D721Med (cell line): ENCODE measurements at places on chromosomes 5 and 9.

DNA sequence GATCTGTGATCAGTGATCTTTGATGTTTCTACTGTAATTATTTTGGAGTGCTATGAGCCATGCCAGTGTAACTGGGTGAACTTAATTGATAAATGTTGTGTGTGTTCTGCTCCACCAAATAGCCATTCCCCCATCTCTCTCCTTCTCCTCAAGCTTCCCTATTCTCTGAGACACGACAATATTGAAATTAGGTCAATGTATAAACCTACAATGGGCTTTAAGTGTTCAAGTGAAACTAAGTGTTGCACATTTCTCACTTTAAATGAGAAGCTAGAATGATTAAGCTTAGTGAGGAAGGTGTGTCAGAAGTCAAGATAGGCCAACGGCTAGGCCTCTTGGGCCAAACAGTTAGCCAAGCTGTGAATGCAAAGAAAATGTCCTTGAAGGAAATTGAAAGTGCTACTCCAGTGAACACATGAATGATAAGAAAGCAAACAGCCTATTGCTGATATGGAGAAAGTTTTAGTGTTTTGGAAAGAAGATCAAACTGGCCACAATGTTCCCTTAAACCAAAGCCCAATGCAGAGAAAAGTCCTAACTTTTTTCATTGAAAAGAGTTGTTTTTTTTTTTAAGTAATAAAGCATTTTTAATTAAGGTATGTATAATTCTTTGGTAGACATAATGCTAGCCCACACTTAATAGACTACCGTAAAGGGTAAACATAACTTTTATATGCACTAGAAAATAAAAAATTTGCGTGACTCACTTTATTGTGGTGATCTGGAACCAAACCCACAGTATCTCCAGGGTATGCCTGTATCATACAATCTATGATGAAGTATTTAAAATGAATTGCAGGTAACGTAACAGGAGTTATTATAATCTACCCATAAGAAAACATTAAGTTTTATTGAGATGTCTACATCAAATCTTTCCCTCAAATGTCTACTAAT, 42.5 kb upstream of the ALDH1A1 start:
- no peak for DNase-seq

GRCh38 chr9:806285-807156, 35.0 kb upstream of the DMRT1 start:
- DNase-seq, result no peak

DNA sequence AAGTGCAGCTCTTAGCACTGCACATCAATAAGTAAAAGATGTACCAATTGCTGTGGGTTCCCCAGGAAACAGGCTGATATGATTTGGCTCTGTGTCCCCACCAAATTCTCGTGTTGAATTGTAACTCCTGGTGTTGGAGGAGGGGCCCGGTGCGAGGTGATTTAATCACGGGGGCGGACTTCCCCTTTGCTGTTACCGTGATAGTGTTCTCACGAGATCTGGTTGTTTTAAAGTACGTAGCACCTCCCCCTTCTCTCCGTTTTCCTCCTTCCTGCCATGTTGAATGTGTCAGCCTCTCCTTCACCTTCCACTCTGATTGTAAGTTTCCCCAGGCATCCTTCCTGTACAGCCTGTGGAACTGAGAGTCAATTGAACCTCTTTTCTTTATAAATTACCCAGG, 93.2 kb upstream of the ACTBL2 start:
- DNase-seq, result no peak

GRCh38 chr5:6774721-6775204, 61.5 kb downstream of the TENT4A start:
- DNase-seq, result no peak

DNA sequence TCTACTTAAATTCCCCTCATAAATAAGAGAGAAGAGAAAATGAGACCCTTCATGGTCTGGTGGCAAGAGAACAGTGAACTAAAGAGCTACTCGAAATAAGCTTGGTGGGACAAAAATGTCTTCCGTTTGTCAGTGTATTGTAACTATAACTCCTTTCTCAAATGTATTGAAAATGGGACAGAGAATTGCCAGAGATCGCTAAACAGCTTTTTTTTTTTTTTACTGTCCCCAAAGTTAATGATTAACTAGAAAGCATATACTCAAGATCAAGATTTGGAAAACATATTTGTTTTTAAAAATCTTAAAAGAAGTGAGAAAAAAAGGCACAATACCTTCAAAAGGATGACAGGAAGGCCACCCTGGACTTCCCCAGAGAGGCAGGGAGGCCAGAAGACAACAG, 206.4 kb upstream of the CTNND2 start:
- DNase-seq, result no peak

DNA sequence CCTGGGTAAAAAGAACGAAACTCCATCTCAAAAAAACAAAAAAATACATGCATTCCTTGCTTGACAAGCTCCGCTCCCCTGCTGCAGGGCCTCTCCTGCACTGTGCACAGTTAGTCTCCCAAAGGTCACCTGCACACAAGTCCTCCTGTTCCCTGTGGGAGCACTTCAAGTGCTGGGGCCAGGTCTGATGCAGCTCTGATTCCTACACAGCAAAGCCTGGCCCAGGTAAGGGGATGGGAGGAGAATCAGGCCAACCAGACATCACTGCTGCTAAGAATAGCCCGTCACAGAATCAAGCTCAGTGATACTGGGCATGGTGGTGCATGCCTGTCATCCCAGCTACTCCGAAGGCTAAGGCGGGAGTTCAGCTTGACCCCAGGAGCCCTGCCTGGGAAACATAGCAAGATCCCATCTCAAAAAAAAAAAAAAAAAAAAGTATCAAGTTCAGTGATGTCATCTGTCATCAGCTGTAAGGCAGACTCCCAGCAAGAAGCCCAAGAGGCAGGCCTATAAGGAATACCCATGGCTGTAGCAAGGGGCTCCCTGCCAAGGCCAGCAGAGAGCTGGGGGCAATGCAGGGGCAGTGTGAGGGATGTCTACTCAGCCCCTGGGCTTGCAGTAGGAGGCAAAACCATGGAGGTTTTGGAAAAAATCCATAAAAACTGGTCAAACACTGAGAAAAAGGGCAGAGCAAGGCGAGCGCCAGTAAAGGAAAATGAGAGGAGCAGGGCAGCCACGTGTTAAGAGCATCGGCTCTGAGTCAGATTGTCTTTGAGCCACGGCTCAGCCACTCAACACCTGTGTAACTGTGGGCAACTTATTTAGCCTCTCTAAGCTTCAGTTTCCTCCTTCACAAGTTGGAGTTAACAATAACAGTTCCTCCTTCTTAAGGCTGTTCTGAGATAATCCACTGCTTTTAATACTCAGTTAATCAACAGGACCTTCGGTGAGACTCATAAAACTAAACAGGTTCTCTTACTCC, 3.2 kb downstream of the TPM2 start:
- no peak for DNase-seq

GRCh38 chr5:1648806-1649205, 125.0 kb upstream of the LPCAT1 start:
- DNase-seq, result no peak

DNA sequence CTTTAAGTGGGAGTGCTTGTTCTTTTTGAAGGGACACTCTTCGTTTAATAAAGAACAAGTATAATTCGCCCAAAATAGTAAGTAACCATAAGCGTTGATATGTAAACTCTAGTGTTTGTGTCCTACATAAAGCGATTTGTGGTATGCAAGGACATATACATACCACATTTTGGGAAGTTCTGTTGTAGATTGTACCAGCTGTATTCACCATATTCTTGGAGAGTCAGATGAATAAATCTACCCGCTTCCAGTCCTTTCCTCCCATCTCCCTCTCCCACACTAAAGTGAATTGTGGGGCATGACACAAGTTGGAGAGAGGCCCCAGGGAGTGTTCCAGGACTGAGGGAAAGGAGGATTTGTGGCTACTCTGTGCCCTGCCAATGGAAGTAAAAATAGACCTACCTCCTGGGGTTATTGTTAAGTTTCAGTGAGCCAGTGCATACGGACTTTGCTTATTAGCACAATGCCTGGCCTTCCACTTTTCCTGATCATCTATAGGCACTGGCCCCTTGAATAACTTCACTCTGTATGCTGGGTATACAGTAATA, 40.6 kb downstream of the ARHGAP26 start:
- DNase-seq, result no peak

- no peak for DNase-seq
Measured at GRCh38 chr5:58149345-58149744, 310.5 kb downstream of the PLK2 start.

DNA sequence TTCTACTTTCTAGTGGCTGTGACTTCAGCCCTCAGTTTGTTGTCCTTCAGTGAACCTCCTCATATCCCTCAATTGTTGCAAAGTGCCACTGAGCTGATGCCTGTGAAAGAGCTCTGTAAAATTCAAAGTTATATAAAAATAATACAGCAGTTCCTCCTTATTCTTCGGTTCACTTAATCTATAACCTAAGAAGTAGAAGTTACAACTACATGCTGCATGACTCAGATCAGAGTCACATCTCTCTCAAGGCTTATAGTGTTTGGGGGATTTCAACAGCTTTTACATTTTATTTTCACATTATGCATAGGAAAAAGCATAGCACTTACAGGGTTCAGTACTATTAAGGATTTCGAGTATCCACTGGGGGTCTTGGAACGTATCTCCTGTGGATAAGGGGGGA, 25.1 kb upstream of the GCNT1 start:
- no peak for DNase-seq

DNA sequence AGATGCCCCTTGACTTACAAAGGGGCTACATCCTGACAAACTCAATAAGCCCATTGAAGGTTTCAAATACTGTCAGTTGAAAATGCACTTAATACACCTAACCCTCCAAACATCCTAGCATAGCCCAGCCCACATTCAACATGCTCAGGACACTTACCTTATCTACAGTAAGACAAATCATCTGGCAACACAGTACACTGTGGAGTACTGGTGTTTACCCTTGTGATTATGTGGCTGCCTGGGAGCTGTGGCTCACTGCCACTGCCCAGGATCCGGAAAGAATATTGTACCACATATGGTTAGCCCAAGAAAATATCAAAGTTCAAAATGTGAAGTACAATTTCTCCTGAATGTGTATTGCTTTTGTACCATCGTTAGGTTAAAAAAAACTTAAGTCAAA, 562.2 kb downstream of the HTR1A start:
- DNase-seq, result no peak

DNA sequence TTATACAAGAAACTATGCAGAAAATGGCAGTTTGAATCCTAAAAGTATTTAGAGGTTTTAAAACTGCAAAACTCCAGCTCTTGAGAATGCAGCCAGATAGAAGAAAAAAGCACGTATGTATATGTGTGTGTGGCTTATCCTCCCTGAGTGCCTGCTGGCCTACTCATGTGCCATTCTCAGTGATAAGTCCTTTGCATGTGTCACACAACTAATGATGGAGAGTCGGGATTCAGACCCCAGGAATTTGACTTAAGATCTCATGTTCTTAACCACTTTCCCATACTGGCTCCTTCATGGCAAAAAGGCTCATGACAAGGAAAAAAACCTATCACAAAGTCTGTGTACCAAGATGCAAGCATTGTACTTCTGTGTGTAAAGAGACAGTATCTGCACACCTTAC, 26.6 kb downstream of the SMARCA2 start:
- no peak for DNase-seq

- DNase-seq, result no peak
Measured at GRCh38 chr5:6712142-6712576, 1.1 kb upstream of the TENT4A start.

DNA sequence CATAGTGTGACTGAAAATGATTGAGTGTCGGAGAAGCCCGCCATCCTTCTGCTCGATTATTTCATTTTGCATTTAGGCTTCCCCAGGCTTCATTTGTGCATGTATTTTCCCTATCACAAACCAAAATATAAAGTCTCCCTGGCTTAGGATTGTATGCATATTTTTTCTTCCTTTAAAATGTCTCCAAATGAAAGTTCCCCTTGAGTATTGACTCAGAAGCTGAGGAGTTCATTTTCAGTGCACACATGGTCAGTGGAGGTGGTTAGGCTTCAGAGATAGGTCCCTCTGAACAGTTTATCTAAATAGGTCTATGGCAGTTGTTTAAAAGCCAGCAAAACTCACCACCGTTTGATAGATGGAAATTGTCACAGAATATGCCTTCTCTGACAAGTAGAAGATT, 97.2 kb downstream of the TLE4 start:
- DNase-seq, result no peak

GRCh38 chr9:2389404-2389803, 232.2 kb upstream of the VLDLR start:
- DNase-seq, result no peak

GRCh38 chr5:153902016-153902415, 136.7 kb downstream of the FAM114A2 start:
- DNase-seq, result no peak

- no peak for DNase-seq
Measured at GRCh38 chr5:62593331-62593730, 14.7 kb downstream of the LRRC70 start.

DNA sequence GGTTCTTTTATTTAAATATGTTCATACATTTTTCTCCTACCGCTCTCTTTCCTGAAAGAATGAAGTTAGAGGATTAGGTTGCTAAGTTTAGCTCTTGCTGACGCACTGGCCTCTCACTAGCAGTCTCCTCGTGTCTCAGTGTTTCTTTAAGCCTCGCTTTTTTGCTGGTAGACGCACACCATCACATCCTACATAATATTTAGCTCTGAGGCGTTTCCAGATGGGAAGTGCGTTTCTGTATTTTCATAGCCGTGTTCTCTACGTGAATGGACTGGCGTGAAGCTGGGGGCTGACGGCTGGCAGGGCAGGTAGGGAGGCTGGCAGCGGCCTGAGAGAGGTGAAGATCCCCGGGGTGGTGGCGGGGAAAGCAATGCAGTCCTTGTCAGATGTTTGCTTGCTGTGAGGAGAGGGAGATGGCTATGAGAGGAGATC, 79.2 kb upstream of the SPRY4 start:
- no peak for DNase-seq

- DNase-seq, result no peak
Measured at GRCh38 chr5:178399701-178400095, 167.1 kb upstream of the PHYKPL start.
